Body of pancreas (tissue), 4 donors: ENCODE measurements at places on chromosomes 2 and 18. TPM values are rescaled to one million over a fixed set of nuclear protein-coding genes. Genes with fewer than 3 reads are reported as not detected.

DNA sequence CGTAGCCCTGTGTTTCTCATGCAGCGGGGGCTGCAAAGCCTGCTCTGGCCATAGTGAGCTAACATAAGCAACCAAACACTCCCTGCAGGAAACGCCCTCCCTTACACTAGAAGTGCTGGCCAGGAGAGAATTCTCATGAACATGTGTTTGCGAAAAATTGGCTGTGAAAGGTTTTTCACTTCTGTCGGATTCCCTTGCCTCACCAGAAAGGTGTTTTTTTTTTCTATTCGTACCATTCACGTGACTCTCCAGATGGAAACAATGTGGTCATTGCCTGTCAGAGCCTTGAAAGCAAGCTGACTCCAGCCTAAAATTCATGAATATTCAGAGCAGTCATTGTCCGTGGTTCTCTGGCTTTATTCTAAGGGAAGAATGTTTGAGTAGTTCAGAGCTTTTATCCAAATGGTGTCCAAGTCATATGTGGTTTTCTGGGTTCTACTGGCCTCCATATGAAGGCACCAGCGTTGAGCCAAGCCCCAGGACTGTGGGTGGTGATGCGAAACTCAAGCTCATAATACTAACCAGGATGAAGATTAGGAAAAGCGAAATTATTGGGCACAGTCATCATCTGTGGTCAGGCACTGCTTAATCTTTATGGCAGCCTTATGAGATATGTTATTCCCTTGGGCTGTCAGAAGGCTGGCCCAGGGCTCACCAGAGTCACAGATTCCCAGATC is 236.4 kb downstream of the ALPK2 start:
- peak overlapping the region; percentile 8 for H3K27ac ChIP-seq
- no peak overlapping the region for H3K4me3 ChIP-seq
- peaks cover 6% of the 10 kb centered on the region for H3K36me3 ChIP-seq
- H3K4me1 ChIP-seq: peaks cover 13% of the 10 kb centered on the region

DNA sequence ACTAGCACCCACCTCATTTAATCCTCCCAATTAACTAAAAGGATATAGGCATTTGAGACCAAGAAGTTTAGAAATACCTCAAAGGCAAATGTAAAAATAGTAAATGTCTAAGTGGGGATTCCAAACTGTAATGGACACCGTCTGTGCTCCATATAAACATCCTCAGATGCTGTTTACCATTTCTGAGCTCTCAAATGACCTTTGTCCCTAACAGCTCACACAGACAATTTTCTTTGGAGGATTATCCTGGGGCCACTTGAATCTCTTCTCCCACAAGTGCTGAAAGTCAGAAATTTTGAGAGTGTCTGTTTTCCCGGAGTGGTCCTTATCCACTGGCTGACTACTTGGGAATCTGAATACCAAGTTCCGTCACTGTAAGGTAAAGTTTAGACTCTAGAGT is 1418.9 kb downstream of the LRP1B start:
- H3K4me3 ChIP-seq: no peak overlapping the region
- H3K27me3 ChIP-seq: no peaks in the 10 kb centered on the region
- no peak overlapping the region for H3K27ac ChIP-seq
- H3K36me3 ChIP-seq: no peaks in the 10 kb centered on the region

DNA sequence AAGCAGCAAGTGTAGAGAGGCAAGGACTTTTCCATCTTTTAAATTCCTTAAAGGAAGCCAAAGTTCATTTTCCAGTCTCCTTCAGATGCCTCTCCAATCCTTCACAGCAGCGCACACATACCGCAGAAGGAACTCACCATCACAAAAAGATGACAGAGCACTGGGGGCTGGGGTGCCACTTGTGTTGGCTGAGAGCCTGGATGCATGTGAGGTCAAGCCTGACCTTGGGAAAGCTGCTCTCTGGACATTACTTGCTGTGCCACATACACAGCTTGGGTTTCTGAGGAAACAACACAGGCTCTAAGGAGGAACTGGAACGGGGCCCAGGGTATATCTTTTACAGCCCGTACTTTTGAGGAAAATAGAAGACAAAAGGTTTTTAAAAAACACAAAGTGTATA is 364.3 kb upstream of the MEX3C start:
- no peaks in the 10 kb centered on the region for H3K4me1 ChIP-seq
- H3K27me3 ChIP-seq: no peaks in the 10 kb centered on the region

- no peaks in the 10 kb centered on the region for H3K36me3 ChIP-seq
- peaks cover 6% of the 10 kb centered on the region for H3K4me1 ChIP-seq
- no peaks in the 10 kb centered on the region for H3K27me3 ChIP-seq
- H3K4me3 ChIP-seq: no peak overlapping the region
- no peak for DNase-seq
- no peak overlapping the region for H3K27ac ChIP-seq
Measured at GRCh38 chr2:128501006-128501690, 182.5 kb upstream of the HS6ST1 start.

GRCh38 chr2:42052702-42053481 is 5.1 kb downstream of the PKDCC start:
- H3K27me3 ChIP-seq: no peaks in the 10 kb centered on the region
- no peak for DNase-seq
- H3K27ac ChIP-seq: peak overlapping the region; percentile 35
- no peak overlapping the region for H3K4me3 ChIP-seq

DNA sequence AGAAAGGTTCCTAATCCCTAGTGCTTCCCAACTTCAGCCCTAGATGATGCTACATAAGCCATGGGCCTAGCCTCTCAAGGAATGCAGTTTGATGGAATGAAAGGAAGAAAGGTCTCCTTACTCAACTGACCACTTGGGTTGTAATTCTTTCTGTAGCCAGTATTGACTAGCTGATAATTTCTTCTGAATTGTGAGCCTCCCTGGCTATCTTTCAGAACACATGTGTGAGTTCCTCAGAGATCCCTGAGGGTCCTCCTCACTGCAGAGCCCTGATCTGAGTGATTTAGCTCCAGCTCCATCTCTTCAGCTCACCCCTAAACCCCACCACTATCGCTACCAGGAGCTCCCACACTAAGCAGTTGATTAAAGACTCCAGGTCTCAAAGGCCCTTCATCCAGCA is 31.5 kb downstream of the CFAP210 start:
- H3K27ac ChIP-seq: no peak overlapping the region
- no peak overlapping the region for H3K4me3 ChIP-seq
- no peaks in the 10 kb centered on the region for H3K4me1 ChIP-seq

Gene LRRTM4
- total RNA-seq: not detected

Gene SNED1
- 13.5 TPM for total RNA-seq

Gene NCKAP1
- 59.9 TPM for total RNA-seq
